ENCODE measurements at places on chromosomes 1 and 21. TPM values are rescaled to one million over a fixed set of nuclear protein-coding genes. Genes with fewer than 3 reads are reported as not detected.

CLCA4 gene
- not detected for total RNA-seq

DNA sequence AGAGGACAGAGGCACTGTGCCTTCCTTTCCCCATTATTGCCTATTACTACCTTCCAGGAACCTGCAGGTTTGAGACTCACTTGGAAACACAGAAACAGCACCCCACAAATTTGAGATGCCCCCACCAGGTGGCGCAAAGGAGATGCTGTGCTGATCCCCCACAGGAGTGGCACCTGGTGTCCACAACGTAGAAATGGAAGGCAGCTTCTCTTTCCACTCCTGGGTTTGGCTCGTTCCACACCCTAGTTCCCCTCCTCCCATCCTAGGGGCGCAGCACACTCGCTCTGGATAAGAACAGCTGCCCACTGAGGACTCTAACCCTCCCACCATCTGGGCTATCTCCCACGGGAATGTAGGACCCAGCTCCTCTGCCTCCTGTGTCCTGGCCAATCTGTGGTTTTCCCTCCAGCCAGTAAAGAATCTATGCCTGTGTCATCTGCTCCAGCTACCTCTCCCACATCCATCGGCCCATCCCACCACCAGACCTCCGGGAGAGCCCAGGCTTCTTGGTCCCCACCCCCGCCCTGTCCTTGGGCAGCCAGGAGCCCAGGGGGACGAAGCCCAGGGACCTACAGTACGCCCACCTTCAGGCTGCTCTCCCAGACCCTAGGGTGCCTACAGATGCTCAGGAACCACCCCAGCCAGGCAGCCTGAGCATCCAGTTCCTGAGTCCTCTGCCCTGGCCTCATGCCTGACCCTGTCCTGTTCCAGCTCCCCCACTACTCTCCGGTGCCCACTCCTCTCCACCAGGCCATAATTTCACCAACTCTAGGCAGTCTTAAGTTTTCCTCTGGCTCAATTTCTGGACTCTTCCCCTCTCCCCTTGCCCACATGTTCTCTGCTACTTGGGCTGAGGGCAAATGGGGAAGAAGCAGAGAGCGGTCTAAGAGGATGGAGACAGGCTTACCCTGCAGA is 549 bp downstream of the THBS3 start:
- peak overlapping the region; percentile 70 for H3K27ac ChIP-seq
- H3K27me3 ChIP-seq = no peaks in the 10 kb centered on the region
- peaks cover 27% of the 10 kb centered on the region for H3K4me1 ChIP-seq
- DNase-seq = peak; percentile 96
- peak overlapping the region; percentile 95 for H3K4me3 ChIP-seq
- peaks cover 17% of the 10 kb centered on the region for H3K36me3 ChIP-seq

GRCh38 chr1:172381946-172382345 is 38.5 kb upstream of the C1orf105 start:
- H3K4me1 ChIP-seq = peaks cover 15% of the 10 kb centered on the region
- H3K27ac ChIP-seq = no peak overlapping the region

GRCh38 chr21:15029077-15029476 is 35.7 kb downstream of the NRIP1 start:
- no peaks in the 10 kb centered on the region for H3K27me3 ChIP-seq
- DNase-seq = no peak
- no peak overlapping the region for H3K27ac ChIP-seq
- H3K4me3 ChIP-seq = no peak overlapping the region
- H3K4me1 ChIP-seq = peaks cover 6% of the 10 kb centered on the region
- H3K36me3 ChIP-seq = peaks cover 5% of the 10 kb centered on the region

DNA sequence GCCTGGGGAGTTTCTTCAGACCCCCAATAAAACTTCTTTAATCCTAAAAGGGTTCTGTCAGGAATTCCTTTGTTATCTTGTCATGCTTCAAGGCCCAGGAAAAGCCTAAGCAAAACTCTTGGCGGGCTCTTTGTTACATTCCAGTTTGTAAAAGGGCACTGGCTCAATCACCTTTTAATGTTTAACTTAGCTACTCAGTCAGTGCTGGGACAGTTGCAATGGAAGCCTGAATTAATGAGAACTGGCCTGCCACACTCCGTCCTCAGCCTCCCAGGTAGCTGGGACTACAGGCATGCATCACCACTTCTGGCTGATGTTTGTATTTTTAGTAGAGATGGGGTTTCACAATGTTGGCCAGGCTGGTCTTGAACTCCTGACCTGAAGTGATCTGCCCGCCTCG is 21.3 kb upstream of the ASB17 start:
- H3K27me3 ChIP-seq = no peaks in the 10 kb centered on the region
- H3K36me3 ChIP-seq = no peaks in the 10 kb centered on the region
- no peak overlapping the region for H3K4me3 ChIP-seq

DNA sequence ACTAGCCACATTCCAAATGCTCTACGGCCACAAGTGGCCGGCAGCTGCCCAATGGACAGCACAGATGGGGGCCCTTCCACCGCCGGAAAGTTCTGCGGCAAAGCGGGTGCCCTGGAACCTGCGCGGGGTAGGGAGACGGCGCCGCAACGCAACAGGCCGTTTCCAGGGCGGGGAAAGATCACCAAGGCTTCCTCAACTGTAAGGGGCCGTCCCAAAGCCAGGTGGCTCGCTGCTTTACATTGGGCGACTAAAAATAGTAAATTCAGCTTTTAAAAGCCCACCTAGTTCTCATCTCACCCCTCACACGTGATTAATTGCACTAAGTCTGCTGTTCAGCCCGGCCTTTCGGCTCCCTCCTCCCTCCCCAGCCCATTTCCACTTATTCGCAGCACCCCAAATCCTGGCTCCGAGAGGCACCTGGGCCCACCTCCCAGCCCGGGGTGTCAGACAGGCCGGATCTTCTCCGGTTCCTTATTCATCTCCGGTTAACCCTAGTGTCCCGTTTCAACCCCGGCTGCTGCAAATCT is 643 bp downstream of the CFAP298 start:
- peaks cover 21% of the 10 kb centered on the region for H3K36me3 ChIP-seq
- no peaks in the 10 kb centered on the region for H3K27me3 ChIP-seq
- peaks cover 8% of the 10 kb centered on the region for H3K4me1 ChIP-seq
- H3K27ac ChIP-seq = peak overlapping the region; percentile 97
